Stimulated activated CD8-positive, alpha-beta memory T cell treated with anti-CD3 and anti-CD28 coated beads, Interleukin-7, amount 100 ng/mL, for 1 hour (primary cell): ENCODE measurements at places on chromosomes 2 and 18.

- no peak for DNase-seq
Observed at GRCh38 chr2:143152637-143153036, 23.4 kb downstream of the ARHGAP15 start.

DNA sequence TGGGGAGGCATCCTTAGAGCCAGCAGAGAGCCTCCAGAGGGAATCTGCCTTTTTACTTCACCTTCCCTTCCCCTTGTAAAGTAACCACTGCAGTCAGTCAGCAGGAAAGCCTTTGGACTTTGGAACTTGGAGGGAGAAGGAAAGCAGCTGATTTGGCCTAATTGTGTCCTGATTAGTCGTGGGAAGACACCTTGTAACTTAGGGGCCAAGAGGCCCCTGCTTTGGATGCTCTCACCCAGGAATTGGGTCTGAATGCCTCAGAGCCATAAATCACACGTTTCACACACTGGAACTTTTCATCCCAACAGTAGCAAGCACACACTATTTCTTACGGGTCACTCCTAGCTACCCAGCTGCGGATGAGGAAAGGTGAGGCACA lies 81.0 kb upstream of the PPM1B start:
- no peak for DNase-seq

DNA sequence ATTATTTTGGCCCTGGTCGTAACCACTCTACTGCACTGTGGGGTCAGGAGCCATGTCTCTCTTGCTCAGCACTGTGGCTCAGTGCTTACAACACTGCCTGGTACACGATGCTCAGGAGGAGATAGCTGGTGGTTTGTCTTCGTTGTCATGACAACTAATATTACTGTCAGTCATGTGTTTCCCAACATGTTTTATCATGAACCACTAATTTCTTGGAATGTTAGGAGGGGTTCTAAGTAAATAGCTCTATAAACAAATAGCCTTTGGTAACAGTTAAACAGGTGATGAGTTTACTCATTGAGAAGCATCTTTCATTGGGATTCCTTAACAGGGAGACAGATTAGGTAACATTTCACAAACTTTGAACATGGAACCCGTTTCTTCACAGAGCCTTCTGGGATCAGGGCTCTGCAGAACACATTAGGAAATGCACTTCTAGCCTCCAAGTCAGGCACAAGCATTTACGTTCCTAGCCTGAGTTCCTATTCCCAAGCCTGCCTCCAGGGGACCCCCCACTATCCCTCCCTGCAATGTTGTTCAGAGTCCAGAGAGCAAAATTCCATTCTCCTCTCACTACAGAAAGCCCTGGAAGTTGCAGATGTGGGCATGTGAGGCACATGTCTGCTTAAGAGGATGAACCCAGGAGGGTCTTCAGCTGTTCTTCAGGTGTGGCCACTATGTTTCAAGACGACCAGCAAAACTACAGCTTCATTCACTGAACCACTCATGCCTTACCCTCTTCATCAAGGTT lies 6.4 kb upstream of the RBM44 start:
- no peak for DNase-seq

DNA sequence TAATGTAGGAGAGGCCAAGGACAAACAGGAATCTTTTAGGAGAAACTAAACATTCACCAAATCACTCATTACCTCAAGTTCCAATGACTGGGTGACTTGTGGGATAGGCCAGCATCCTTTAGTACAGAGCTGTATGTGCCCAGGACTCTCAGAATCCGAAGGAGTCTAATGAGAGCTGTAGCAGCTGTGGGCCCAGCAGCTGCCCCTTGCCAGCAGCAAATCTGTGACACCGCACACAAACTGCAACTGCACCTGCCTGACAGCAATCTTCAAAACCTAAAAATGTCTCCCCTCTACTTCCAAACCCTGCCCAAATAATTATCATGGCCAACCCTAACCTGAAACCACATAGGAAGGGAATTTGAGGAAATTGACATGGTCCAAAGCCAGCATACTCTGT lies 44.5 kb upstream of the ACVR2A start:
- no peak for DNase-seq

- no peak for DNase-seq
Observed at GRCh38 chr2:126843081-126843480, 55.6 kb upstream of the TEX51 start.

DNA sequence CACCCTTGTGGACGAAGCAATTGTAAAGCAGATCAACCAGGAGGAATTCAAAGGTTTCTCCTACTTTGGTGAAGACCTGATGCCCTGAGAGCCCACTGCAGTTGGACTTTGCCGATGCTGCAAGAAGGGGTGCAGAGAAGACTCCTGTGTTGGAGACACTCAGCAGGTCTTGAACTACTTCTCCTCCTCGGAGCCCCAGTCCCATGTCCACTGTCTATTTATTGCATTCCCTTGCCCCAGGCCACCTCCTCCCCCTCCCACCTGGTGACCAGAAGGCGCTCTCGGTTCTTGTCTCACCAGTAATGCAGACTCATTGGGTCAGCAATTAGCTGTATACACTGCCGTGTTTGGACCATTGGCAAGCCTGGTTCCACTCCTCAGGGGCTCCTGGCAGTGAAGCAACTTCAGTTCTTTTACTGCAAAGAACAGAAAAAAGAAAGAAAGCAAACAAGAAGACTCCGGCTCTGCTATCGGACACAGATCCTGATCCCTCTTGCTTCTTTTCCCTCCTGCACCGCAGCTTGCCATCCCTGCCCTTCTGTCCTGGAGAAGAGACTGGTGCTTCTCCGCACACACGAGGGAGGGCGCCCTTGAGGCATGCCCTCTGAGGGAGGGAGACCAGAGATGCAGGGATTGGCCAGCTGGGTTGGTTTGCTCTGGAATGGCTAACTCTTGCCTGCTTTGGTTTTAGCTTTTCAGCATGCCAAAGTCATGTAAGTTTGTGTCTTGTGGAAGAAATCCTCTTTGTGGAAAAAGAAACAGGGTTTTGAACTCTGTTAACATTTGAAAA lies 112.2 kb upstream of the EPAS1 start:
- no peak for DNase-seq

DNA sequence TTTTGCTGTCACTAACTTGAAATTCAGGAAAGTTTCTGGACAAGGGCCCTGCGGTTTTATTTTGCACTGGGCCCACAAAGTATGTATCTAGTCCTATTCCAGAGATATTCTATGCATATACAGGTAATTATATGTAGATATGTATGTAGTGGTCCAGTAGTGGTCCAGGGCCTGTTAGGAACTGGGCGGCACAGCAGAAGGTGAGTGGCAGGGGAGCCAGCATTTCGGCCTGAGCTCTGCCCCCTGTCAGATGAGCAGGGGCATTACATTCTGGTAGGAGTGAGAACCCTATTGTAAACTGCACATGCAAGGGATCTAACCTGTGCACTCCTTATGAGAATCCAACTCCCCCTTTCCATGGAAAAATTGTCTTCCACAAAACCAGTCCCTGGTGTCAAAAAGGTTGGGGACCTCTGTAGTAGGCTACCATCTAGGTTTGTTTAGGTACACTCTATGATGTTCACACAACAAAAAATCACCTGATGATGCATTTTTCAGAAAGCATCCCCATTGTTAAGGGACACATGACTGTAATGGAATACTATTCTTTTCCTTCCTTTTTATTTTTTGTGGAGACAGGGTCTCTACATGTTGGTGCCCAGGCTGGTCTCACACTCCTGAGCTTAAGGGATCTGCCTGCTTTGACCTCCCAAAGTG lies 2.8 kb upstream of the PPP4R3B start:
- no peak for DNase-seq

- no peak for DNase-seq
Observed at GRCh38 chr2:178101321-178102079, 10.7 kb upstream of the RBM45 start.

DNA sequence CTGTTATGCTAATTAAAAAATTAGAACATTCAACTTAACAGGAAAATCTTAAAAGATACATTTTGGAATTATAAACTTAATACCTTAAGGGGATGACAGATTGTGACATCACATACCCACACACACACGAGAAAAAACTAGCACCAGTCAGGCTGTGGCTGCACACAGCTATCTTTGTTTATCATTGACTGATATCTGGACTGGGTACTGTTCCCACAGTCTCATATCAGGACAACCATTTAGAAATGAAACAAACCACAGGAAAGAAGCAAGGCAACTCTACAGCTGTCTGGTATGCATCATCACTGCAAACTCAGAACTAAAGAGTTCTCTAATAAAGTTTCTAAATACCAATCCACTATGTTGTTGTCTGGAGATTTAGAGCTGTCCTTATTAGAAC lies 210.9 kb upstream of the SMAD7 start:
- no peak for DNase-seq

DNA sequence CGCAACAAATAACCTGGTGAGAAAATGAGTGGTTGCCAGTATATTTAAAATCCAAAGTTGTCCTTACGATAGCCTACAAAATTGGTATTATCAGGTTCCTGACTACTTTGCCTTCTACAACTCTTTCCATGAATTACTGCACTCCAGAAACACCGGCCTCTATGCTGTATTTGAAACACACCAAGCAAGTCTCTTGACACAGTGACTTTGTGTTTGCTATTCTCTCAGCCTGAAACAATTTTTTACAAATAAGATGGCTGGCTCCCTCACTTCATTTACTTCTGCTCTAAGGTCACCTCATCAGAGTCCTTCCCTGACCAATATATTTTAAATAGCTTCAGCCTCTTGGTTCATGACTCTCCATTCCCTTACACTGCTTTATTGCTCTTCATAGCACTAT lies 12.2 kb downstream of the KANSL1L start:
- no peak for DNase-seq

DNA sequence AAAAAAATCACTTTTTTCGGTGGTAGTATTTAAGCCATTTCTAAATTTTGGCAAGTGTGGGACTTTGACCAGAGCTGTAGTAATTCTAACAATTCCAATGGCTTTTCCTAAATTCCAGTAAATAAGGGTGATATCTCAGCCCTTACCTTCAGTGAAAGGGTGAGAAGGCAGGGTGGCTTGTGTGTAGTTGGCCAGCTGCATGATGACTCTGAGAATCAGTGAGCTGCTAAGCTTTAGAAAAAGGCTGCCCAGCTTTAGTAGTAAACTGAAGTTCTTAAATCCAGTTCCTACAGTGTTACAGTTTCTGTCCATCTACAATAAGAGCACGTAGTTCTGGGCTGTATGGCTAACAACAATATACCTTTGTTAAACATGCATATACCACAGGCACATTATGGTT lies 42.0 kb downstream of the OXER1 start:
- DNase-seq: no peak

- no peak for DNase-seq
Observed at GRCh38 chr2:96548558-96549465, 12.3 kb downstream of the ARID5A start.

DNA sequence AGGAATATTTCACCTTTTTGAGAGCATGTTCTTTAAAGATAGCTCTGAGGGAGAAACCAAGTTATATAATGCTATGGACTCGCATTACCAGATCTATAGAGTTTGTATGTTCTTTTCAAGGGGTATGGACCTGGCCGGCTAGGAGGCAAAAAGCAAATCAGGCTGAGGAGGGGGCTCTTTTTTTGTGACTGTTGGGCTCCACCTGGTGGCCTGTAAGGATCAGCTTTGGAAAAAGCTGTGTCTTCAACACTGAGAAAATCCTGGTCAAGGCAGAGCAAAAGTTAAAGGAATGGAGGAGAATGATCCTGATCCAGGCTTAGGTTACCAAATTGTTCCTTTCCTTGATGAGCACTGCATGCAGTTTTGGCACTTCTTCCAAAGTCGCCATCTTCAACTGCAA lies 180.5 kb downstream of the DIS3L2 start:
- no peak for DNase-seq

GRCh38 chr2:70888923-70889715 lies 46.6 kb upstream of the ATP6V1B1 start:
- no peak for DNase-seq

GRCh38 chr2:226137201-226137811 lies 662.3 kb downstream of the IRS1 start:
- DNase-seq: no peak

- no peak for DNase-seq
Observed at GRCh38 chr2:61334466-61334865, 136.4 kb downstream of the USP34 start.

- no peak for DNase-seq
Observed at GRCh38 chr2:215190588-215190987, 52.2 kb upstream of the ABCA12 start.

GRCh38 chr2:225091336-225091735 lies 49.1 kb upstream of the DOCK10 start:
- DNase-seq: no peak

DNA sequence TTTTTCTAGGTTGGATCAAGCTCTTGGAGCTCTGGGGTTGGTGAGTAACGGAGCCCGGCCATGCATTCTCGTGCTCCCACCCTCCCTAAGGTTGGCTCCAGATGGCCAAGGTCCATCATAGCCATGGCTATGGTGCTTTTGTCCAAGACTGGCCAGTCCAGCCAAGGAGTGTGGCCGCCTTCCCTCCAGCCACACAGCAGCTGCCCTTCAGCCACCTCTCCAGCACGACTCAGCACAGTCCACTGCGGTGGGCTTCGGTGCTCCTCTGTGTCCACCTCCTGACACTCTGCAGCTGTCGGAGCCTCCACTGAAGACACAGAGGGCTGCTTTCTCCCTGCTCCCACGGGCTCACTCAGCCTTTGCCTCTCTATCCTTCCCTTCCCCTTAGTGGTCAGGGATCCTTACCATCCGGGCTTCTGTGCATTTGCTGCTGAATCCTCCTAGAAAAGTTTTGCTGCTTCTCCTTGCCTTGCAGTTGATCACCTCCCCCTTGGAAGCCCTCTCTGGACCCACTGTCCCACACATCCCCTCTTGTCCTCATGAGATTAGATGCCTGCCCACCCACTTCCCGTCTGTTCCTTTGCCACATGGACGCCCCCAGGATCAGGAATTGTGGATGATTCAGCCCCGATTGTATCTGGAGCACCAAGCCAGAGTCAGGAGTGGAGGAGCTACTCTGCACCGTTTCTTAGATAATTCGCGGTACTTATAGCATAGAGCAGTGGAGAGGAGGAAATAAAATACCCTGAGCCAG lies 177.1 kb upstream of the COPS8 start:
- no peak for DNase-seq

DNA sequence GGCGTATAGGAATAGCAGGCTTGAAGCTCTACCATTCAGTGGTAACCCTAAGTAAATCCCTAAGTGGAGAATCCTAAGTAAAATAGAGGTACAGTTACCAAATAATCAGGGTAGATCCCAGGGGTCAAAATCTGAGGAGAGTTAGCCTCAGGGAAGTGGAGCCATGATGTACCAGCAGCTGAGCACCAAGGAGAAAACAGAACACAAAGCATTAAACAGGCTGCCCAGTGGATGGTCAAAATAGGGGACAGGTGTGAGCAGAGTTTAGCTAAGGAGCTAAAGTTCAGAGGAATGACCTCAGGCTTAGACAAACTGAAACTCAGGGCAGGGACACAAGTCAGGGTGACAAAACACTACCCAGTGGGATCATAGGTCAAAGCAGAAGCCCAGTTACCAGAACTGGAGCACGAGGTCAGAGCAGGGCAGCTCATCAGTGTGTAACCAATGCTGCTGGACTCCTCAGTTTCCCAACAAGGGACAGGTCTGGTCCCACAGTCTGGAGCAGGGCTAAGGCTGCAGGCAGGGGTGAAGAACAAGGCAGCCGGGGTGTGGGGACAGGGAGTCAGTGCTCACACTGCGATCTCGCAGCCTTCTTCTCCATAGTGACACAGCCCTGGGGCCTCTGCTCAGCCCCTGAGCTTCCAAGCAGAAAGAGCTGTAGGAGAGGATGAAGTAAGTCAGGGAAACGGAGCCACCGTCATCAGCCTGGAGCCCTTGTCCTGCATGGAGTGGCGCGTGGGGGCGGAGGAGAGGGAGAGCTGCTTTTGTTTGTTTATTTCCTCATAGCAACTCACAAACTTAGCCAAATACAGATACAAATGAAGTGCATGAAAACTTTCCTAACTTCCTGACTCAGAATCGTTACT lies 264.0 kb downstream of the MREG start:
- no peak for DNase-seq
